Activated naive CD4-positive, alpha-beta T cell treated with anti-CD3 and anti-CD28 coated beads for 36 hours (primary cell): ENCODE measurements at places on chromosomes 3 and 15.

- peaks cover 21% of the 10 kb centered on the region for H3K4me1 ChIP-seq
- H3K36me3 ChIP-seq = no peaks in the 10 kb centered on the region
- no peaks in the 10 kb centered on the region for H3K27me3 ChIP-seq
- peak; percentile 32 for DNase-seq
Observed at GRCh38 chr3:37906734-37907282, 45.1 kb downstream of the CTDSPL start.

DNA sequence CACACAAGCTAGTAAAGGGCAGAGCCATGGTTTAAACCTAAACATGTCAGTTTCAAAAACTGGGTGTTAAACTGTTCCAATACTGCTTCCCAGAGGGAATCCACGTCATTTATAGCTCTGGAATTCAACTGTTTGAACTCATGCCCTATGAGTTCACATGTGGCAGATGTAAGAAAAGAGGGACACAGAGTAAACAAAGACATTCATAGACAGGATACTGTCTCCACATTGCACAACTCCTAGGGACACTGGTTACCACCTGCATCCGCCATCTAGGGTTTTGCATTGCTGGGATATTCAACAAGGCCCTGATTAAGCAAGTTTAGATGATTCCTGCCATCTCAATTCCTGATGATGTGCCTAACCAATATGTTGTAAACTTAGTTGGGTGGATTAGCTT is 134.1 kb upstream of the COL8A1 start:
- no peaks in the 10 kb centered on the region for H3K36me3 ChIP-seq
- no peak overlapping the region for H3K27ac ChIP-seq
- no peak overlapping the region for H3K4me3 ChIP-seq
- peaks cover 3% of the 10 kb centered on the region for H3K4me1 ChIP-seq
- no peaks in the 10 kb centered on the region for H3K27me3 ChIP-seq
- DNase-seq = no peak

GRCh38 chr3:135851201-135852081 is 114.1 kb upstream of the PPP2R3A start:
- no peaks in the 10 kb centered on the region for H3K4me1 ChIP-seq
- no peak overlapping the region for H3K27ac ChIP-seq
- DNase-seq = no peak

DNA sequence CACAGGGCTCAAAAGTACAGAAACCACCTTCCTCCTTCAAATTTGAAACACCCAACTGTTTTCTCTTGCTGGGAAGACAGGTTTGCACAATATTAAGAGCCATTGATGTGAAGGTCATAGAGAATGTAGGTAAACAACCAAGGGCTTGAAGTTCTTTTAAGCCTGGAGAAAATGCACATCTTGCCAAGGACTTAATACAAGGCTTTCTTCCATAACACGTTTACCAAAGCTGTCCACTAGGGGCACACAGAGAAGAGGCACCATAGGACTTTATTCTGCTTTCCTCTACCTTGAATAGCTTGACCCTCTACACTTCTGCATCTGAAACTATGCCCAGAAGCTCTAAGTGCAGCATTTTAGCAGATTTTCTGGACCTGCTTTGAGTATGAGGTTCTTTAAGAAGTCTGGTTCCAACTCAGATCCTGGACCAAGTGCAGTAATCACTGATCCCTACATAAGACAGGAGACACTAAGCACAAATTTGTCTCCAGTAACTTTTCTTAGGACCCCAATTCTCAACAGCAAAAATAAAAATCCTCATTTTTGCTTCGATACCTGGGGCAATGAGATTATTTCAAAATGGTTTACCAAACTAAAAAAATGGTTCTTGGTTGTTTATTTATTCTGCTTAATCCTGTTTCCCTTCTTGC is 138.0 kb downstream of the FBN1 start:
- peak; percentile 8 for DNase-seq
- no peak overlapping the region for H3K27ac ChIP-seq
- H3K4me3 ChIP-seq = no peak overlapping the region
- no peaks in the 10 kb centered on the region for H3K36me3 ChIP-seq

DNA sequence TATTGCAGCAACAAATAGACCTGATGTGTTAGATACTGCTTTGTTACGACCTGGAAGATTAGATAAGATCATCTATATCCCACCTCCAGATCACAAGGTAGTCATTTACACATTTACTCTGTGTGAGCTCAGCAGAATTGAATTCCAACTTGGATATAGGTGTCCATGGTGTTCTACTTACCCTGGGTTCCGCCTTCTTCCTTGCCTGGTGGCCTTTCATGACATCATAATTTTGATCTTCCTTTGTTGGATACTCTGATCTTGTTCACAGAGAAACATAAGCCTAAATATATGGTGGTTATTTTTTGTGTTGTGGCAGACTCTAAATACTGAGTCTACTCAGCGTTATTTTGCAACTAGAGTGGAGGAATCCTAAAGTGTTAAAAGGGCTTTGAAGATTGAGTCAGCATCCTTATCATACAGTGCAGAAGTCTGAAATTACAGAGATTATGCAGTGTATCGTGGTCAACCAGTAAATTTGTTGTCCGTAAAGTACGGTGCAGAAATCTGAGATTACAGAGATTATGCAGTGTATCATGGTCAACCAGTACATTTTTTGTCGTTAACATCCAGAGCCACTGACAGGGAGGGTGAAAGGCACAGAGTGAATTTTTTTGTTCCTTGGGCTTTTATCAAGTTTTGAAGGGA is 39.1 kb upstream of the GATM start:
- H3K36me3 ChIP-seq = peaks cover 30% of the 10 kb centered on the region
- no peak for DNase-seq
- H3K27me3 ChIP-seq = no peaks in the 10 kb centered on the region
- H3K4me1 ChIP-seq = peaks cover 16% of the 10 kb centered on the region
- H3K27ac ChIP-seq = no peak overlapping the region

DNA sequence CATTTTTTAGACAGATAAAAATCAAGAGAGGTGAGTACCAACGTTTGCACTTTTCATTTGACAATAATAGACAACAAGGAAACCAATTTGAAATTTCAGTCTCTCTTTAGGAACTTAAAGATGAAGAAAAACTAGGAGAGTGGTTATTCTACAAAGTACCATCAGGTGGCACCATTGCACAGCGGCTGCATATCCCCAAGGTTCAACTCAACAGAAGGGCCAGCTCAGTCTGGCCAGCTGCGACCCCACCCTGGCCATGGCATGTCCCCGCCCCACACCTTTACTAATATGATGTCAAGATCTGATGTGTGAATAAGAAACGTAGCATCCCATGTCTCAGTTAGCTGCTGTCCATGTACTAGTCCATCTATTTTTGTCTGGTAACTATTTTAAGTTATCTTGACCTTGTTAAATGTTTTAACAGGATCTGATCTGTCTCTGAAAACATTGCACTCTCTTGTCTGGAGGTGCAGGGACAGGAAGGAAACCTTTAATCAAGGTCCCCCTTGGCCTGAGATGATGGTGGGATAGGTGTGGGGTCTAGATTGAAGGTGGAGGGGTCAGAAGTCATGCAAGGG is 35.5 kb upstream of the CGNL1 start:
- DNase-seq = peak; percentile 52
- H3K4me3 ChIP-seq = no peak overlapping the region
- H3K27me3 ChIP-seq = peaks cover 2% of the 10 kb centered on the region
- H3K27ac ChIP-seq = no peak overlapping the region
- no peaks in the 10 kb centered on the region for H3K36me3 ChIP-seq

GRCh38 chr15:64855205-64855975 is 13.7 kb downstream of the PLEKHO2 start:
- DNase-seq = no peak
- no peaks in the 10 kb centered on the region for H3K27me3 ChIP-seq
- no peak overlapping the region for H3K4me3 ChIP-seq
- no peak overlapping the region for H3K27ac ChIP-seq
- peaks cover 39% of the 10 kb centered on the region for H3K4me1 ChIP-seq
- H3K36me3 ChIP-seq = peaks cover 20% of the 10 kb centered on the region

GRCh38 chr3:157248590-157249422 is 88.9 kb upstream of the CCNL1 start:
- H3K4me1 ChIP-seq = peaks cover 8% of the 10 kb centered on the region
- no peak for DNase-seq
- peaks cover 1% of the 10 kb centered on the region for H3K36me3 ChIP-seq
- H3K27me3 ChIP-seq = no peaks in the 10 kb centered on the region

DNA sequence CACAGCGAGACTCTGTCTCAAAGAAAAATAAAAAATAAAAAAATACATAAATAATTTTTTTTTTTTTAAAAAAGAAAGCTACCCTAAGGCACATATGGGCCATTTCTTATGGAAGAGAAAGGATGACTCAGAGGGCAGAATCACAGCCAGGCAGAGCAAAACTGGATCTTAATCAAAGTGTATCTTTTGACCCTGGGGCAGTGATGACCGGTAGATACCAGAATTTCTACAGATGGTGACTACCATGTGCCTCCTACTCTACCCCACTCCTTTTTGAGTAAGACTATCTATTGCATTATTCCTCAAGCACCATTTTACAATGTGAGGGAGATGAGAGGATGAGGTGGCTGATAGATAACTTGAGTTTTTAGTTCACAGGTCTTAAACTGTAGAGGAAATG is 26.0 kb downstream of the TARS3 start:
- peaks cover 34% of the 10 kb centered on the region for H3K4me1 ChIP-seq
- DNase-seq = no peak
- H3K36me3 ChIP-seq = peaks cover 47% of the 10 kb centered on the region
- no peaks in the 10 kb centered on the region for H3K27me3 ChIP-seq

DNA sequence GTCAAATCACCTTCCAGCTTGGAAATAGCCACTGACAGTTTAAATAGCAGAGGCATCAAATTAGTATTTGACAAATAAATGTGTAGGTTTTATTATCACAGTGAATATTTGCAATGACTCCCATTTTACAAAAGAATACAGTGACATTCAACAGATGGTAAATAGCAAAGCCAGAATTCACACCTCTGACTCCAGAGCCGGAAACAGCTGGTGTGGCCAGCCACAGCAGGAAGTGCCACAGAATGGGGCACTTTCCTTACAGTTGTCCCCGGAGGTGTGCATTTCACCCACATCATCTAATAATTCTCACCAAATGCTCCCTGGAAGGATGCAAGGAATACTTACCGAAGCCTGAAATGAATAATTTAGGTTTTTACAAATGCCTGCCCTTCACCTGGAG is 295.7 kb upstream of the WNT5A start:
- H3K36me3 ChIP-seq = no peaks in the 10 kb centered on the region
- H3K27me3 ChIP-seq = no peaks in the 10 kb centered on the region
- H3K27ac ChIP-seq = no peak overlapping the region
- no peak overlapping the region for H3K4me3 ChIP-seq
- H3K4me1 ChIP-seq = no peaks in the 10 kb centered on the region

GRCh38 chr3:84877092-84877491 is 81.7 kb upstream of the CADM2 start:
- H3K27ac ChIP-seq = no peak overlapping the region
- no peak overlapping the region for H3K4me3 ChIP-seq
- H3K27me3 ChIP-seq = no peaks in the 10 kb centered on the region
- no peaks in the 10 kb centered on the region for H3K4me1 ChIP-seq
- DNase-seq = no peak
- H3K36me3 ChIP-seq = no peaks in the 10 kb centered on the region

GRCh38 chr3:45518376-45519135 is 76.0 kb upstream of the LIMD1 start:
- no peak overlapping the region for H3K27ac ChIP-seq
- H3K4me3 ChIP-seq = no peak overlapping the region

GRCh38 chr3:30871720-30872119 is 22.7 kb downstream of the GADL1 start:
- H3K36me3 ChIP-seq = no peaks in the 10 kb centered on the region
- no peaks in the 10 kb centered on the region for H3K4me1 ChIP-seq
- DNase-seq = no peak
- peaks cover 2% of the 10 kb centered on the region for H3K27me3 ChIP-seq
- no peak overlapping the region for H3K27ac ChIP-seq

DNA sequence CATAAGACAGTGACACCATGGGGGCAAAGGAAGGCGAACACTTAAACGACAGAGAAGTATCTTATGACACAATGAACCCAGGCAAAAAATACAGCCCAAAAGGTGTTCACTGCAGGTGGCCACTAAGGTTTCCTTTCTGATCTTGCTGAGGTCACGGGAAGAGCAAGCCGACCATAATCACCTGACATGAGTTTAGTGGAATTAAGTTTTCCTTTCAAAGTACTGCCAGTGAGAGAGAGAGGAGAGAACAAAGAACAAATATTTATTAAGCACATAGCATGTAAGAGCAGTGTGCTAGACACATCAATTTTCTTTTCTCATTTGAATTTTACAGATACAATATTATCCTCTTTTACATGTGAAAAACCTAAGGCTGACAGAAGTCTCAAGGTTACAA is 102.3 kb downstream of the NR1I2 start:
- H3K27ac ChIP-seq = no peak overlapping the region
- H3K4me3 ChIP-seq = no peak overlapping the region
- H3K27me3 ChIP-seq = no peaks in the 10 kb centered on the region
- no peaks in the 10 kb centered on the region for H3K4me1 ChIP-seq

- peaks cover 27% of the 10 kb centered on the region for H3K36me3 ChIP-seq
- H3K27ac ChIP-seq = no peak overlapping the region
- H3K4me1 ChIP-seq = no peaks in the 10 kb centered on the region
- H3K27me3 ChIP-seq = no peaks in the 10 kb centered on the region
- H3K4me3 ChIP-seq = no peak overlapping the region
Observed at GRCh38 chr3:172347895-172348679, 100.2 kb downstream of the GHSR start.

DNA sequence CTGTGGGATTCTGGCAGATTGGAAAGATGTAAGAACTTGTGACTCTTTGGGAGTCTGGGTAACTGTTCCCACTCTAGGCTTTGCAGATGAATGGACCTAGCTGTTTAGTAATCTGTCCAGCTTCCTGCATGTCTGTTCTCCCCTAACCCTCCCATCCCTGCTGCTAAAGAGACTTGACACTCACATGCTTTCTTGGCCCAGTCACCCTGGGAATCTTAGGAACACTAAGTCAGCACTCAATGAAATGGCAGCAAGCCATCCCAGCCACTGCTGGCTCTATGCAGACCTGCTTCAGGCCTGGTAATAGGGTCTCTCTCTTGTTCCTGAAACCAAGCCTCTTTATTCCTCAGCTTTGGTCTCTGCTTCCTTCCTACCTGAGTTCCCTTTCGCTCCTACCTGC is 63.7 kb upstream of the THSD4 start:
- DNase-seq = no peak
- no peaks in the 10 kb centered on the region for H3K36me3 ChIP-seq
- H3K4me1 ChIP-seq = no peaks in the 10 kb centered on the region
- H3K27ac ChIP-seq = no peak overlapping the region
- peaks cover 11% of the 10 kb centered on the region for H3K27me3 ChIP-seq

- H3K27ac ChIP-seq = no peak overlapping the region
- DNase-seq = no peak
- H3K4me1 ChIP-seq = no peaks in the 10 kb centered on the region
- no peaks in the 10 kb centered on the region for H3K27me3 ChIP-seq
- H3K4me3 ChIP-seq = no peak overlapping the region
Observed at GRCh38 chr3:125166599-125167136, 45.9 kb downstream of the SLC12A8 start.

GRCh38 chr3:176395240-176395639 is 802.0 kb downstream of the TBL1XR1 start:
- H3K4me3 ChIP-seq = no peak overlapping the region
- no peaks in the 10 kb centered on the region for H3K36me3 ChIP-seq
- H3K27ac ChIP-seq = no peak overlapping the region
- no peaks in the 10 kb centered on the region for H3K4me1 ChIP-seq
- H3K27me3 ChIP-seq = no peaks in the 10 kb centered on the region
- DNase-seq = no peak

GRCh38 chr15:67180514-67181191 is 73.8 kb downstream of the AAGAB start:
- peaks cover 14% of the 10 kb centered on the region for H3K36me3 ChIP-seq
- peak; percentile 5 for DNase-seq
- H3K4me3 ChIP-seq = no peak overlapping the region
- H3K27ac ChIP-seq = no peak overlapping the region
- H3K4me1 ChIP-seq = peaks cover 14% of the 10 kb centered on the region

- DNase-seq = no peak
- H3K27ac ChIP-seq = no peak overlapping the region
- H3K36me3 ChIP-seq = no peaks in the 10 kb centered on the region
- no peak overlapping the region for H3K4me3 ChIP-seq
Observed at GRCh38 chr3:78844307-78844706, 923.5 kb downstream of the ROBO1 start.
